ENCODE measurements at places on chromosomes 7 and 10.

DNA sequence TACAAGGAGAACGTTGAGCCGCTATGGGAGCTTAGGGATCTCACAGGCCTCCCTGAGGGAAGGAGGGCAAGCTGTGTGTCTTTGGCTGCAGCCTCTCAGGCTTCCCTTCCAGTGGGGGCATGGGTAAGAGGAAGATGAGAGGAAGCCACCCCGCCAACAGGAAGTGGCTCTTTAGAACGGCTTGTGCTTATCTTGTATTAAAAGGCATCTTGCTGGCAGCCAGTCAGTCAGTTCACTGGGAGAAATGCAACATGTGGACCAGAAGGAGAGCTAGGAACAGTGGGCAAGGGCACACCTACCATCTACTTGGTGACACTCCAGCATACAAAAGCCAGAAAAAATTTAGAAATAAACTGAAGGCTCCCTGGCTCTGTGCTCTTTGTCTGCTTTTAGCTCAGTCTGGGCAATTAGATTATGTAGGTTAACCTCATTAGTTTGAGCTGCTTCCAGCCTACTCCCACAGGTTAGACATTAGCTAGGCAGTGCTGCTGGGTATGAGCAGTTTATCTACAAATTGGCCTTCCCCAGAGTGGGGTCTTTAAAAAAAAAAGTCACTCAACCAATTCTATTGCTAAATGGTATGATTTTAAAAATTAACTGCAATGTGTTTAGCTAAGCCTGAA, 595.9 kb downstream of the KCNMA1 start:
- ATAC-seq: peak; percentile 50

DNA sequence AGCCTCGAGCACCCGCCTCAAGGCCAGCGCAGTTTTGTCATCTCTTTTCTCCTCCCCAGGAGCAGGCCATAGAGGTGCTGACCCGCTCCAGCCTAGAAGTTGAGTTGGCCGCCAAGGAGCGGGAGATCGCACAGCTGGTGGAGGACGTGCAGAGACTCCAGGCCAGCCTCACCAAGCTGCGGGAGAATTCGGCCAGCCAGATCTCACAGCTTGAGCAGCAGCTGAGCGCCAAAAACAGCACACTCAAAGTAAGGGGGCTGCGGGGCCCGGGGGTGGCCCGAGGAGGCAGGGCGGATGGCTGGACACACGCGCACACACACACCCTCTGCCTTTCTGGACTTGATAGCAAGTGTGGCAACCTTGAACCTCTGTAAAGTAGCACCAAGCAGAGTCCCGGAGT, 108.3 kb upstream of the SH2B2 start:
- no peak for ATAC-seq

DNA sequence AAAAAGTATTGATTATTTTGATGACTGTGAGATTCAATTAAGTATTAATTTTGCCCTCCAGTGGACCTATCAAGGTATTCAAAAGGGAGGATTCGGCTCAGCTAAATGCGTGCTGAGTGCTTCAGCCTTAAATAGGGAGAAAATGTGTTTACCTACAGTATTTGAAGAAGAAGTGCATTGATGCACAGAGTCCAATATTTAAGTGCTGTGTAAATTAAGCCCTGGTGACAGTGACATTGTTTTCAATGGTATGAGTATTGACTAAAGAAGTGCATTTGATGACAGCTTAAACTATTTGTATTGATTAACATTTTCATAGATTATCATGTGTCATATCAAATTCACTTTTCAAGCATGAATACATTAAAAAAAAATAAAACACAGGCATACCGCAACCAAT, 106.6 kb downstream of the POU6F2 start:
- ATAC-seq: no peak

- ATAC-seq: no peak
Observed at GRCh38 chr7:48847917-48848316, 76.4 kb upstream of the CDC14C start.

- no peak for ATAC-seq
Observed at GRCh38 chr7:95517458-95517857, 31.7 kb downstream of the ASB4 start.

DNA sequence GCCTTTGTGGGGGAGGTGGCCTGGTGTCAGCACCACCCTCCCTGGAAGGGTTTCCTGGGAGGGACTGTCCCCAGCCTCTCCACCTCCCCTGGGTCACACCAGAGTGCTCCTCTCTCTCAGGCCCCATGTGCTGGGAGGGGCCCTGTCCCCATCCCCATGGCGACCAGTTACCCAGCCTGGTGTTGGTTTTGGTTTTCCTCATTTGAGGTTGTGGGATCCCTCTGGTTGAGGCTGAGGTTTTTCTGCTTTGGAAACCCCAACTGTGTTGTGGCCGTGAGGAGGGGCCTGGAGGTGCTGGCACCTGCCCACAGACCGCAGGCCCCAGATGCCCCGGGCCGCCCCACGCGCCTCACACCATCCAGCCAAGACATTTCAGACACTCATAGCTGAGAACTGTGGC, 106.3 kb downstream of the GRK5 start:
- ATAC-seq: peak; percentile 59

GRCh38 chr7:156378806-156379205, 261.8 kb upstream of the RNF32 start:
- ATAC-seq: no peak

GRCh38 chr7:7176406-7177043, 5.8 kb upstream of the C1GALT1 start:
- ATAC-seq: peak; percentile 64

GRCh38 chr10:68239596-68240150, 7.8 kb upstream of the ATOH7 start:
- ATAC-seq: no peak

DNA sequence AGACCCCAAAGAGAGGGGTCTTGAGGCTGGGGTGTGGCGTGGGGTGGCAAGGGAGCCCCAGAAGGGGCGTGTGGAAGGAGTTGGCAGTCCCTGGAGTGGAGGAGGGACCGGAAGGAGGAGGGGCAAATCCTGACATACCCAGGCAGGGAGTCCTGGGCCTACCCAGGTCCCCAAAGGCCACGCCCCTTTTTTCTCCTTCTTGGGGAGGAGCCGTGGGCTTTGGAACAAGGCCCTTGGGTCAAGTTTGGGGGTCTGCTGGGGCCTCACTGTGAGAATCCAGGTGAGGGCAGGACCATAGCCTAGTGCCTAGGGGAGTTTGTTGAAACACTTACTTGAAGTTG, 1.2 kb upstream of the SMARCD3 start:
- no peak for ATAC-seq

DNA sequence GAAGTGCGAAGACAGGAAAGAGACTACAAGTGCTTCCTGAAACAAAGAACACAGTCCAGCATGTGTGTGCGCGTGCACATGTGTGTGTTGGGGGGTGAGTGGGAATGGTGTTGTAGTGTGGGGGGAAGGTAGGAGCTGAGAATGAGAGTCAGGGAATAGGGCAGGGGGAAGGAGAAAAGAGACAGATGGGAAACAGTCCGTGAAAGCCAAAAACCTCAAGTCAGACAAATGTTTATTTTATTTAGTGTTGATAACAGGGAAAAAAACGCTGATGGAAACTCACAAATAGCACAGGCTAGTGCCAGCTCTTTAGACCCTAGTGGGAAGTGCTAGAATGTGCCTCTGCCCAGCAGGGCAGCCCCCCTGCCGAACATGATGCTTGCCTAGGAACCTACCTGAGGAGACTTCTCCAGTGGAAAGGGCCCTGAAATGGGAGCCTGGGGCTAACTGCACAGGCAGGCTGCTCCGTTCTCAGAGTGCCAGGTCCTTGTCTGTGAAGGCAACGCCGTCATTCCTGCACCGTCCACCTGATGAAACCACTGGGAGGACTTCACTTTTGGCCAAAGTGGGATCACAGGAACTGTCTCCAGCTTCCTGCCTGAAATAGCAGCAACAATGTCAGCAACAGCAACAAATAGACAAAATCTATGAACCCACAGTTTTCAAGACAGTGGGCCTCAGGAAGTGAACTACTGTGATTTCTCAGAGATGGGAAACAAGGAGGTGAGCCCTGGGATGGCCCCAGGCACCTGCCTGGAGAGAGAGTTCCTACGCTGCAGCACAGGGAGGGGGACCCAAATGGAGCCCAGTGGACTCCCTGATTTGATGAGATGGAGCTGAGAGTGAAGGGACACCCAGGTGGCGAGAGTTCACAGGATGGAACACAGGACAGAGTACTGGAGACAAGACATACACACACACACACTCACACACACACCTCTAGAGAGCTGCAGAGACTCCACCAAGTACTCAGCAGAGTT, 379.7 kb downstream of the RPS24 start:
- no peak for ATAC-seq

DNA sequence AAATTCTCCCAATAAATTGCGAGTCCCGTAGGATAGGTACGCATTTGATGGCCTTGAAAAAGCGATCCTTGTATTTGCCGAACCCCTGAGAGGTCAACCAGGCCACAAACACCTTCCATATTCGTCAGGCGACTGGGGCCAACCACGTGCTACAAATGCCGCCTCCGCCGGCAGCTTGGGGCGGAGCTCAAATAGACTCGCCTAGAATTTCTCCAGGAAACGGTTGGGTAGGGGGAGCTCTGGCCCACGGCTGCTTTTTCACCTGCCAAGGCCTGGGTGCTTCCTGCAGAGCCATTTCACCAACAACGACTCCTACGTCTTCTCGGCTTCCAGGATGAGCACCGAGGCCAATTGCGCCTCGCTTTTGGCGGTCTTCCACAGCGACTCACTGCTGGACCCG, 53.4 kb upstream of the KIF5B start:
- no peak for ATAC-seq

DNA sequence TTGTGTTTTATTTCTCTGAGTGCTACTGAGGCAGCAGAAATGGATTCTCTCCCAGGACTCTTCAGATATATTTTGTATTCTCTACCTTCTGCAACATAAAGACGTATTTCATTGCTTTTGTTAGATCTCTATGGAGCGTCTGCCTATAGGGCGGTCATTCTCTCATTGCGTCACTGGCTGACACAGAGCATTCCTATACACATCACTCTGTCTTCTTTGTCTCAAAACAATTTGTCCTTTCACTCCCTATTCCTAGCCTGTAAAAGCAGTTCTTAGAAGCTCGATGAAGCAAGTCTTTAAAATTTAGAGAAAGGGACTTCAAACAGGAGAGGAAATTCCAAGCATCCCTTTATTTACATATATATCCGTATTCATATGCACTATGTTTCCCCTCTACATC, 120.6 kb downstream of the CPED1 start:
- ATAC-seq: no peak

GRCh38 chr7:139852482-139852845, 23.4 kb downstream of the TBXAS1 start:
- no peak for ATAC-seq

GRCh38 chr10:110566472-110567200, 859 bp upstream of the SMC3 start:
- ATAC-seq: no peak

DNA sequence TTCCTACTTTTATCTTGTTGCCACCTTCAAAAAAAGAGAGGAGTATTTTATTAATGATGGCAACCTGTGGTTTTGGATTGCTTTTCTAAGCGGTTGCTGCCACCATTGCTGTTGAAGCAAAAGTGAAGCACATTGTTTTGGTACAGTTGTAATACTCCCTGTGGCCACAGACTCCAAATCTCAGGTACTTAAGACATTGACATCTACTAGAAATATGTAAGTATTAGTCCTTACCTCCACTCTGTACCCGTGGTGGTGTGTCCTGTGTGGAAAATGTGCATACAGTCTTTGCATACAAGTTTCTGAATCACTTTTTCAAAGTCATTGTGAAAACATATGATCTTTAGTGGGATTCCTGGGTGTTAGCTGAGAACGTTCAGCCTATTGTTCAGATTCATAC, 85.7 kb downstream of the ANLN start:
- peak; percentile 73 for ATAC-seq

- ATAC-seq: no peak
Observed at GRCh38 chr10:129969184-129969910, 5.3 kb upstream of the EBF3 start.

GRCh38 chr10:71973777-71974488, 9.7 kb downstream of the CHST3 start:
- ATAC-seq: peak; percentile 47

DNA sequence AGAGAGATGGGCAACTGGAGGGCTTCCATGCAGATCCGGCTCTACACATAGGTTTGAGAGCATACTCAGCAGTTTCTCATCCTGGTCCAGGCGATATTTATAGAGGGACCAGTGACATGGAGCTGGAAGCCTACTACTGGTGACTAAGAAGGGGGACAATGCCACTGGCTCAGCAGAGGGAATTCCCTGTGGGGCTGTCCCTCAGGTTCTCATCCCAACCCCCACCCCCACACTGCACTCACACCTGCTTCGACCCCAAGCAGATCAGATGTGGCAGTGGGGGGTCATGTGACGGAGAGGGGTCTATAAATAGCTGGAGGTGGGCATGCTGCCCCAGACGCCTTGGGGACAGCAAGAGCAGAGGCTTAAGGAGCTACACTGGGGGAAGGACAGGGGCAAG, at the start of gene CLCN1:
CLCN1 (plus strand) TSS at position 336 of the 400 bp plus-strand sequence. CDS start 102 bp downstream, outside the sequence.
- ATAC-seq: no peak

GRCh38 chr7:100198266-100198665, 20.5 kb downstream of the STAG3 start:
- no peak for ATAC-seq

- ATAC-seq: no peak
Observed at GRCh38 chr7:40682696-40683095, 547.9 kb downstream of the SUGCT start.

- no peak for ATAC-seq
Observed at GRCh38 chr10:52769966-52770365, 2.6 kb downstream of the MBL2 start.

DNA sequence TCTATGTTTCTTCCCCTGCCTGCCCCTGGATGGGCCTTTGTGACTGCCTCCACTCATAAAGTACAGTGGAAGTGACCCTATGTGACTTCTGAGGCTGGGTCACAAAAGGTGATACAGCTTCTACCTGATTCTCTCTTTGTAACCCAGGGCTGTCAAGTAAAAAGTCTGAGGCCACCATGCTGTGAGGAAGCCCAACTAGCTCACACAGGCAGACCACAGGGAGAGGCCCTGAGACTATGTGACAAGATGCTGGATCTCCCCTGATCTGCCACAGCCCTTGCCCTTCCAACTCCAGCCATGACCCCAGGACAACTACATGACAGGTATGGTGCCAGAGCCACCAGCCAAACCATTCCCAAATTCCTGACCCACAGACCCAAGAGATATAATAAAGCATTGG, 45.8 kb downstream of the DRGX start:
- no peak for ATAC-seq

DNA sequence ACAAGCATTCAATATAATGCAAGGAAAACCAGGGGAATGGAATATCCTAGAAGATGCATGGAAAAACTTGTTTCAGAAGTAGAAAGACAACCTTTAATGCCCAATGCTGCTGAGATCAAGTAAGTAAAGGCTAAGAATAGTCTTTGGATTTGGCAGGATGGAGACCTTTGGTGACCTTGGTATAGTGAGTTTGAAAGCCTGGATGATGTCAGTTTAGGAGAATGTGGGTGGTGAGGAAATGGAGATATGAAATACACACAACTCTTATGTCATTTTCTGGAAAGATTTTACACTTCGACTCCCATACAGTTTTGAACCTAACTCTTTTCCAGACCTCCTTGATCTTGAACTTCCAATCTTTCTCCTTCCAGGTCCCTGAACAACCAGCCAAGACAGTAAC, 185.7 kb downstream of the TFEC start:
- no peak for ATAC-seq

Measured in activated T-helper 17 cell treated with anti-CD3 and anti-CD28 coated beads, Interleukin-2, amount 50 U/mL, for 72 hours (primary cell).